Stromal cell of bone marrow (primary cell): ENCODE measurements at places on chromosomes 12 and 14.
A peak's percentile ranks its signal among the peaks of the same experiment; 100 is the strongest.

GRCh38 chr14:61074852-61075251, 93.8 kb downstream of the SLC38A6 start:
- DNase-seq: no peak

- DNase-seq: peak; percentile 49
Observed at GRCh38 chr14:55430024-55430690, 10.3 kb downstream of the TBPL2 start.

DNA sequence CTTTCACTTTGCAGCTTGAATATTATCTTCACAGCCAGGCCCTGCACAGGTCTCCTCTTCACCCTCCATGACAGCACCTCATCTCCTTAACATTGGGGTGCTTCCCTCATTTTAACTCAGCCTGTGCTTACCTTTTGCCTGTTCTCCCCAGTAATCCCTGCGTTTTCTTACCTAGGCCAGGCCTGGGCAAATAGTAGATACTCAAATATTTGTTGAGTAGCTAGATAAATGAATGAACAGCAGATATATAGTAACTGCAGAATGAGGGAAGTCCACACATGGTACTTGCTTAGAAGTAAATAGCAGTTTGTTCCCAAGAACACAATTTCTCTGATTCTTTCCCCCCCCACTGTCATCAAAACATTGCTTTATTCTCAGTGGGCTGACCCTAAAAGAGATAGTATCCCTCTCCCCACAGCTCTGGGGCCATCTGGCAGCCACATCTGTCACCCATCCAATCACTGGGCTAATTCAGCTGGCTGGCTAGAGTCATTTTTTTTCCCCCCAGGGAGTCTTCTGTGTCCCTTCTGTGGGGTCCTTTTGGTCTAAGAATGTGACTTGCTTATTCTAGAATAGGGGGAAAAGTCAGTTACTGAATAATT, 43.2 kb downstream of the APPL2 start:
- no peak for DNase-seq

GRCh38 chr14:55546212-55546874, 33.7 kb upstream of the KTN1 start:
- no peak for DNase-seq

DNA sequence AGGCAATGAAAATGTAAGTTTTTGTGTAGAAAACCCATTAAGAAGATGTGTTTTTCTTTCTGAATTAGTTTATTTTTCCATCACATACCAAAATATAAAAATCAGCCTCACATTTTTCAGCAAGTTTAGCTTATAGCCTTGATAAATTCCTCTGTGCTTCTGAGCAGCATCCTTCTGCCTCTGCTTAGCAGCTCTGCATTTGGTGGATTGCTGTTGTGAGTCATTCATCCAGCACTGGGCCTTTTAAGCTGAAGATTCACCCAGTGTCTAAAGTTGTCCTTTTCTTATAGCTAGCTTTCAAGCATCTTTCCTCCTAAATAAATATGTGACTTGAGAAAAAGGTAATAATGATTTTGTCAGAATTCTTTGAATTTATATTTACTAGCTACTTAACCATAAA, 206.1 kb downstream of the PCNX1 start:
- no peak for DNase-seq

DNA sequence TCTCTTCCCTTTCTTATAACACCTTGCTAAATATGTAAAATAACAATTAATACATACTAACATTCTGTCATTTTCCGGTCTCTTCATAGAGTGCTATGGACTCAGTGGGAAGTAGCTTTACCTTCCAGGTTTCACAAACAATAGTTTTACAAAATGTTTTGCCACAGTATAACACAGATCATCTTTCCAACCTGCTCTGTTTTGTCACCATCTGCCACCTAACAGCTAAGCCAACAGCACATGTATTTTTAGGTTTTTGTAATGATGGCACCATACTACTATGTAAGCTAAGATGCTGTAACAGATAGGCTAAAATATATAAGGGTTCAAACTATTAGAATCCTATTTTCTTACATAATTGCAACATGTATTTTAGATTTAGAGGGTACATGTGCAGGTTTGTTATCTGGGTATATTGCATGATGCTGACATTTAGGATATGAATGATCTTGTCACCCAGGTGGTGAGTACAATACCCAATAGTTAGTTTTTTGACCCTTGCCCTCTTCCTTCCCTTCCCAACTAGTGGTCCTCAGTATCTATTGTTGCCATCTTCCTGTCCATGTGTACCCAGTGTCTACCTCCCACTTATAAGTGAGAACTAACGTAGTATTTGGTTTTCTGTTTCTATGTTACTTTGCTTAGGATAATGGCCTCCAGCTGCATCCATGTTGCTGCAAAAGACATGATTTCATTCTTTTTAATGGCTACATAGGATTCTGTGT, 8.7 kb downstream of the RHOJ start:
- no peak for DNase-seq

- no peak for DNase-seq
Observed at GRCh38 chr12:76069339-76069738, 15.1 kb downstream of the NAP1L1 start.

- DNase-seq: no peak
Observed at GRCh38 chr12:95859344-95859816, 628 bp downstream of the SNRPF start.

DNA sequence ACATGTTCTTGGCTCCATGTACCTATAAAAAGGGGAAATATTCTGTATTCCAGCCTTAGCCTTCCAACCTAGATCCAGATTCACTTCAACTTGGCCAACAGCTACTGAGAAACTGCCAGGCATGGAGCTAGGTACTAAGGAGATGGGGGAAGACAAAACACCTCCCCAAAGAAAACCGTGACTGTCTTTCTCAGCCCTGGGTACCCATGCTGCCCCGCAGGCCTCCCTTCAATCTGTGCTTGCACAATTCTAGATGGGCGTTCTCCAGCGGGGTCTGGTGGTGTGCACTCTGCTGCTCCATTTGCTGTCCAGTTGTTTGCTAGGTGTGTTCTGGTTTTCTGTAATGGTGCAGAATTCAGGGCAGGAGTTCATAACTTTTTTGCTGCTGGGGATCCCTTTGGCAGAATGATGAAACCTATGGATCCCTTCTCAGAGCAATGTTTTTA, 817 bp upstream of the KRT4 start:
- no peak for DNase-seq

DNA sequence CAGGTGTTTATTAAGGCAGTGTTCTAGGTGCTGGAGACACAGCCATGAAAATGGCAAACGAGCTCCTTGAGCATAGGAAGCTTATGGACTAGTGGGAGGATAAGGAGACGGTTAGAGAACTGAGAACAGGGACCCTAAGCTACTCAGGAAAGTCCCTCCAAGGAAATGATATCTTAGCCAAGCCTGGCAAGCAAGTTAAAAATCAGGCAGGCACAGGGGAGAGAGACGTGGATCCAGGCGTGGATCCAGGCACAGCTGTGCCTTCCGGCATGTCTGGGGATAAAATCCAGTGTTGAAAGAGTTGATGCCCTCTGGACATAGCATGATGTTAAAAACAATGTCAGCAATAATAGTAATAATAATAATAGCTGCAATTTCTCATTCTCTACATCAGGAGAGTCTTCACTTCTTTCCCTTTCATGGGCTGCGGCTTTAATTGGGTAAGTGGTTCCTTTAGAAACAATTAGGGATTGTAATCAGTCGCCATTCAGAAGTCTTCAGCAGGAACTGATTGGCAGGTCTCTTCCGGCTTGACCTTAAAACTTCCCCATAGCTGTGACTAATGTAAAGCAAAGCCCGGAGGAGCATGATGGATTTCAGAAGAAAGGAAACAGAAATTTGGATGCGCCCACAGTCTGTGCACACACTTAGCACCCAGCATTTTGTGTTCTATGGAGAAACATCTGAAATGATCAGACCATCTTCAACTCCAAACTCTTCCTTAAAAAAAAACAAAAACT, 230.2 kb downstream of the SLC41A2 start:
- DNase-seq: no peak

GRCh38 chr14:60061371-60061770, 30.4 kb upstream of the PCNX4 start:
- no peak for DNase-seq

DNA sequence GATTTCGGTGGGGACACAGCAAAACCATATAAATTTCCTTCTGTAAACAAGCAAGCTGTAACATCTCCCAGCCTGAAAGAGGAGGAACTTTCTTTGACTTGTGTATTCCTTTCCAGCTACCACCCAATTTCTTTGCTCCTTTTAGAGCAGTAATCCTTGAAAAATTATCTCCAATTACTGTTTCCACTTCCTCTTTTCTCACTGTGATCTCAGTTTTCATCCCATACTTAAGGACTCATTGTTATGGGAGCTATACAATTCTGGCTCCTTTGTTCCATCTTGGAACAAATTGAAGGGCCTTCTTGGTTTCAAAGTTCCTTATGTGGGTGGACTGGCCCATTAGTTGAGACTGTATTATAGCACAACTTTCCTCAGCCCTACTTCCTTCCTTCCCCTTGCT, 152.6 kb downstream of the AKAP6 start:
- DNase-seq: no peak

DNA sequence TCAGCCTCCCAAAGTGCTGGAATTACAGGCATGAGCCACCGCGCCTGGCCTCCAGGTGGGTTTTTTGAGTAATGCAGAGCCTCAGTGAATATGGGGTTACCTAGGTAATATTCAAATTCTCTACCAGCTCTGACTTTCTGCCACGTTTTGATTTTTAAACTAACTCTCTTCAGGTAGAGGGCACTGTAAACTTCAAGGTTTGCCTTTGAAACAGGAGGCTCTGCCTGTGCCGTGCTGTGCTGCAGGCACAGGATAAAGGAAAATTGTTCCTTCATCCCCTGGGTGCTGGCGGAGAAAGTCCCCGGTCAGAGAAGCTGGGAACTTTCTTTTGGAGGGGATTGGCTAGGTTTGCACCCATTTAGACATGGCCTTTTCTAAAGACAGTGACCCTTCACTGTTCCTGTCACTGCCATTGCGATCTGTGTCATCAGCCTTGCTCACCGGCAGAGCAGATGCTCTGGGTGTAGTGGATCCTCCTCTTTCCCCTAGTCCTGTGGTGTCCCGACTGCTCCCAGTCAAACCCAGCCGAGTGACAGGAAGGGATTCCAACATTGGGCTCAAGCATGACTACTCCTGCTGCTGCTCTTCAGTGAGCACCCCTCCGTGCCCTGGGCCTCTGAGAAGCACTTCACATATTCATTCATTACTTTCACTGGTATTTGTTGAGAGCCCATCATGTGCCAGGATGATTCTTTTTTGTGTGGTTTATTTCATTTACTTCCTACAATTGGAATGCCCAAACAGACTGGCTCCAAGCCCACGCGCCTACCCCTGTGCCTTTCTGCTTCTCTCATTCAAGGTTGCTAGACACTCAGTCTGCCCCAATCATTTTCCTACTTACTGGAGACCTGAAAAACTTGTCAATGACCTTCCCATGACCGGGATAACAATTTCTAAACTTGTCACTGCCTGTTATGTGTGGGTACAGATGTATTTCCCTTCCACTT, 103.6 kb downstream of the TMEM30B start:
- DNase-seq: no peak

DNA sequence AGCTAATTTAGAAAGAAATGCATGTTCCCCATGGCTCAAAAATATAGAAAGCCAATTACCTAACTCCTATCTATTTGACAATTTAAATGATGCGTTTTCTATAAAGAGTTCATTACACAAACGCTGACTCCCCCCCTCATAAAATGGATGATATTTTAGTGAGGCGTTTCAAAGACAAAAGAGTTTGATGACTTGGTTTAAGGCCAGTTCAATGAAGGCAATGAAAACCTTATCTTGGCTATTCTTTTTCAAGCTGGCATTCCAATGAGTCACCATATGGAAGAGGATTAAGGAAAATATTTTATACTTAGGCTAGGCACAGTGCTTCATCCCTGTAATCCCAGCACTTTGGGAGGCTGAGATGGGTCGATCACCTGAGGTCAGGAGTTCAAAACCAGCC, 62.7 kb downstream of the HMGA2 start:
- no peak for DNase-seq

DNA sequence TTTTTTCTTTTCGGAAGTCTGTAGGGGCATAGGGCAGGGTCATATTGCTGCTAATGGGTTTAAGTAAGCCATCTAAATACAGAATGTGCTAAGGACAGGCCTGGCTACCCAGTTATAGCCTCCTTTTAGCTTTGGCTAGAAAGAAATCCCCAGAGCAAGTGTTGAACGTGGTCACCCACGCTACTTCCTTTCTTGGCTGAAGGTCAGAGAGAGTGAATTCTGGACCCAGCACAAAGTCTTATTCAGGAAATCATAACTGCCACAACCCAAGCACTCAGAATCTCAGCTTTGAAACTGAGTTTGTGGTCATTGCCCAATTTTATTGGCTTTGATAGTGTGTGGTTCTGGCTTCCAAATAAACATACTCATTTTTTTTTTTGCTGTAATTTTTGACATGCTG, 542.1 kb upstream of the ATP2B1 start:
- peak; percentile 86 for DNase-seq

DNA sequence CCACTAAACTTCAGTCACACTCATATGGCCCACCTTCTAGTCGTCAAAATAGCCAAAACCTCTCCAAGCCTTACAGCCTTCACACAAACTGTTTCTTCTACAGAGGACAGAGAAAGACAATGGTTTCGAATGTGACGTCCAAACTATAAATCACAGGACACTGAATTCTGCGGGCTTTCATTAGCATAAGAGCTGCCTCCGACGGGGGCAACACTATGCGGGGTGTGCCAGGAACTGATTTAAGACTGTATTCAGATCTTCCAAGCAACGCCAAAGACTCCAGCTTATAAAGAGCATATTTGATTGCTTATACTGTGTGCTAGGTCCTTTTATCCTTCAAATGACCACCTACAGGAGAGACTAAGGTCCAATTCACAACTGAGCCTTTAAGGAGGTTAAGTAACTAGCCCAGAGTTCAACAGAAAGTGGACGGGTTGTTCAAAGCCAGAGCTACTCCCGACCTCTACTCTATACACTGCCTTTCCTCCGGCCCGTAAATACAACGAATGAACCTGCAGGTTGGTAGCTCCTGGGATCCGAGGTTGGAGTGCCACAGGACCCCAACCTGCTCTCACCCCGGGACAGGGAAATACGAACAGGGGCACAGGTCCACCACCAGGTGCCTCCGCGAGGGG, 575 bp downstream of the L2HGDH start:
- DNase-seq: no peak

GRCh38 chr12:10220398-10221077, 7.9 kb downstream of the GABARAPL1 start:
- peak; percentile 26 for DNase-seq

DNA sequence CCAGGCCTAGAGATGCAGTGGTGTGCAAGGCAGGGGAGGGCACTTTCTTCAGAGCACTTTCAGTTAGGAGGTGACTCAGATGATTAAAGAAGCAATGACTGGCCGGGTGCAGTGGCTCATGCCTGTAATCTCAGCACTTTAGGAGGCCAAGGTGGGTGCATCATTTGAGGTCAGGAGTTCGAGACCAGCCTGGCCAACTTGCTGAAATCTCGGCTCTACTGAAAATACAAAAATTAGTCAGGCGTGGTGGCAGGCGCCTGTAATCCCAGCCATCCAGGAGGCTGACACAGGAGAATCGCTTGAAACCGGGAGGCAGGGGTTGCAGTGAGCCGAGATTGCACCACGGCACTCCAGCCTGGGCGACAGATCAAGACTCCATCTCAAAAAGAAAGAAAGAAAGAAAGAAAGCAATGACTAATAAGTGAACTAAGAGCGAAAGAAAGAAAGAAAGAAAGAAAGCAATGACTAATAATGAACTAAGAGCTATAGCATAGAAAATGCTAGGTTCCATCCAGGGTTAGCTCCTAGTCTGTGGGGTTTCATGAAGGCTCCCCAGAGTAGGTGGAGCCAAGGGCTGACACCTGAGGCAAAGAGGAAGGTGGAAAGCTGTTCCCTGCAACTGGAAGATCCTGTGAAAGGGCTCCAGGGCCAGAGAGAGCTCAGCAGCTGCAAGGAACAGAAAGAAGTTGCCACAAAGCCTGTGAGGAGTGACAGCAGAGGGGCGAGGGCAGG, 334.5 kb downstream of the CACNA1C start:
- DNase-seq: peak; percentile 49

GRCh38 chr14:20440882-20441281, 4.9 kb upstream of the KLHL33 start:
- DNase-seq: no peak
